ENCODE measurements at places on chromosomes 3 and 15.

DNA sequence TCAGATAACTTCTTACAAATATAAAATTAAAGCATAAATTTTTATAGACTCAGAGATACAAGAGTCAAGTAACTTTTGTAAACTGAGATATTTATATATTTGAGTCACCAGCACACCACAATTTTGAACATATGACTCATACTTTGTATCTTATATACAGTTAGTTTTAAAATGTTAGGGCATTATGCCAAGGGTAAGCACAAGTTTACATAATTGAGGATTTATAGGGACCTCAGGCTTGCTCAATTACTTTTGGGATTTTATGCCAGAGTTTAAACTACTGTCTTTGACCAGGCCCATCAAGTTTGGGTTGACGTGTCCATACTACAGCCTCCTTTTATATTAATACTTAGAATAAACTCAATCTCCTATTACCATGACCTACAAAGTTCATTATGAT is 7.4 kb upstream of the FGF7 start:
- no peak for DNase-seq

GRCh38 chr15:32828507-32829186 is 110.8 kb downstream of the GREM1 start:
- no peak for DNase-seq

- DNase-seq, result no peak
These were observed 33.9 kb downstream of the IQSEC1 start for GRCh38 chr3:13039213-13039896.

DNA sequence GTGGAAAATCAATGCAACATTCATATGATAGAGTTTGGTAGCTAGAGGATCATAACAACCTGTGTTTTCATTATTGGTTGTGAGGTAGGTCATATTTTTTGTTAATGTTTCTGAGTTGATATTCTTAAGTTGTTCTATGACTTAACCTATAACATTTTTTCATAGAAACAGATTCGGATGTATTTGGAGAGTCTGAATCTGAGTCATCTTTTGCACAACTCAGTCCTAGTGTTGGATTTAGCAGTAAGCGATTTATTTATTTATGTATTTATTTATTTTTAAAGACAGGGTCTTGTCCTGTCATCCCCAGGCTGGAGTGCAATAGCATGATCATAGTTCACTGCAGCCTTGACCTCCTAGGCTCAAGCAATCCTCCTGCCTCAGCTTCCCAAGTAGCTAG is 292.8 kb upstream of the ZNF717 start:
- no peak for DNase-seq

DNA sequence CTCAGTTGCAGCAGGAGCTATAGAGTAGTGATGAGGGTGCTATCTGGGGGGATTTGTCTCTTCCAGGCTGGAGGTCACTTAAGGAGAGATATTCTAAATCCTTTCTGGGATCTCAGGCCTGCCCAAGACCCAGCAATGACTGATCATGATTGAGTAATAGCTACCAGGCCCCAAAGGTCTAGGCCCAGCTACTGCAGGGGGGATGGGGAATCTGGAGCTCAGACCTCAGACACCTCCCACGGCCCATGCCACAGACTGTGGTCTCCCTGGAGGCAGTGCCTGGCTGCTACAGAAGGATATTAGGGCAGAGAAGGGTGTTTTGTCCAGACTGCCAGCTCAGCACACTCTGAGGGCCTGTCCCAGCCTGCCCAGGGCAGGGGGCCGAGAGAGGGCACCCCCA is 6.9 kb downstream of the SLC38A3 start:
- no peak for DNase-seq

DNA sequence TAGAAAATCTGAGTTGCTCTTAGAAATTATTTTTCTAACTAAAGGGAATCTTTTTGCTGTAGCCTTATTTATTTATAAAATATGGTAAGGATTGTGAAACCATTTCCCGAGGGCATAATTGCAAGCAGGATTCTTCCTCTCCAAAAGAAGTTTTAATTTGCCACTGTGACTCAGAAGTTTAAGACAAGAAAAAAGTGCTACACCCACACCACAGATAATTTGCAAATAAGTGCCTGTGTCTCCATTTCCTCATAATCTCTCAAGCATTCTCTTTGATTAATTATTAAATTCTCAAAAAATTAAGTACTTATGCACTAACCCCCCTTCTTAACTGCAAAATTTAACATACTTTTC is 43.6 kb downstream of the RASA2 start:
- DNase-seq, result no peak

Data from lower leg skin (tissue), 4 donors.